Stimulated activated naive CD4-positive, alpha-beta T cell treated with Interleukin-2 at 50 U/mL for 16 hours (primary cell): ENCODE measurements at places on chromosomes 16 and 17.

DNA sequence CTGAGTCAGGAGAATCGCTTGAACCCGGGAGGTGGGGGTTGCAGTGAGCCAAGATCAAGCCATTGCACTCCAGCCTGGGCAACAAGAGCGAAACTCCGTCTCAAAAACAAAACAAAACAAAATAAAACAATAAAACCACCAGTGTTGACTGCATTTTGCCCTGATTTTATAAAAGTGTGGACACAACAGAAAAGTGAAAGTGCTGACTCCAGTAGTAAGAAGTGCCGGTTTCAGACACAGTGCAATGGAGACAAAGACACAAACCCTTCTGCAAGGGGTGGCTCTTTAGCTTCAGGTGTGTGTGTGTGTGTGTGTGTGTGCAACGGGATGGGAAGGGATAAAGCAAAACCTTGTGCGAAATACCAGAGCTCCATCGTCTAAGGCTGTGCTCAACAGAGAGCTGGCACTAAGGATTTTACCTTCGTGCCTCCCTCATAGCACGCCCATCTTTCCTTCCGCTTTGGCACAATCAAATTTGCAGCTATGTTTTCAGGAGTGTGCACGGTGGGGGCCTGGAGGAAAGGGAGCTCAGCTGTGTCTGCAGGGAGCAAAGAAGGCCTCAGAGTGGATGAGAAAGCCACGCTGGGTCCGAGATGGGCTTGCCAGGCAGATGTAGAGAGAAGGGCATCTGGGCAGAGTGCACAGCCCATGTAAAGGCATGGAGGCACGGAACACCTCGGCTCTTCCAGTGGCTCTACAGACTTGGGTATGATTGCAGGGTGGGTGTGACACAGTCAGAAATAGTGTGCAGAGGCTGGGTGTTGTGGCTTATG is 15.5 kb downstream of the MXRA7 start:
- DNase-seq: no peak

- no peak for DNase-seq
These were observed 100.2 kb downstream of the CMIP start for GRCh38 chr16:81544700-81545271.

GRCh38 chr17:49015924-49016774 is 19.0 kb downstream of the IGF2BP1 start:
- no peak for DNase-seq

DNA sequence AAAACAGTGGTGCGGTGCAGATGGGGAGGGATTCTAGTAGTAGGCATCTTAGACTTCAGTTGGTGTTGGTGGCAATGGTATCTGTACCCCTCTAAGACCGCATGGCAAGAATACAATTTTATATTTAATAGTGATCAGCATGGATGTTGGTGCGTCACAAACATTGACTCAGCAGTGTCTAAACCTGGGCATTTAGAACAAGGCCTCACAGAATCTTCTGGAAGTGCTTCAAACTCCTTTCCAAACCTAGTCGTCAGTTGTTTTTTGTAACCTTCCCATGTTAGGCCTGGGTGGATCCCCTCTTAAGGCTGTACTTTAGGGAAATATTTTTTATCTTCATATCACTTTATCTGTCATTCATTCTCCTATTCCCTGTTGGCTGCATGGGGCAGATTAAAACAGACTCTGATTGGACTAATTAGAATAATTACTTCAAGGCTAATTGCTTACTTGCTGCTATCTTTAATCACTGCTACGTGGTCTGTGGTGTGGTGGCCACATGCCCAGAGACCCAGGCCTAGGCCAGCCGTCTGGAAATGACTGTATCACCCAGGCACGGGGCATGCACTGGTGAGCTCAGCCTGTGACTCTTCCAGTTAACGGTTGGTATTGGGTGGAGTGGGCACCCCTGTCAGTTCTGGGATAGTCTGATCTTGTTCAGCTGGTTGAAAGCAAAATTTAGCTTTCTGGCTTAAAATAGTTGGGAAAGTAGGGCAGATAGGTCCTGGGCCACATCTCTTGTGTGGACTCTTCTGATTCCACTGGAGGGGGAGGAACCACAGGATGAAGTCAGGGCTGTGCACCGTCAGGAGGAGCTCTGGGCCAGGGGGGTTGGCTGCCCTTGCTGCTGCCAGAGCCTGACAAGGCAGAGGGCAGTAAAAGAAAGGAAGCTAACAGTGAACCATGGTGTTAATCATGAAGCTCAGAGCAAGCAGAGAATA is 4.5 kb downstream of the ALKBH5 start:
- no peak for DNase-seq

DNA sequence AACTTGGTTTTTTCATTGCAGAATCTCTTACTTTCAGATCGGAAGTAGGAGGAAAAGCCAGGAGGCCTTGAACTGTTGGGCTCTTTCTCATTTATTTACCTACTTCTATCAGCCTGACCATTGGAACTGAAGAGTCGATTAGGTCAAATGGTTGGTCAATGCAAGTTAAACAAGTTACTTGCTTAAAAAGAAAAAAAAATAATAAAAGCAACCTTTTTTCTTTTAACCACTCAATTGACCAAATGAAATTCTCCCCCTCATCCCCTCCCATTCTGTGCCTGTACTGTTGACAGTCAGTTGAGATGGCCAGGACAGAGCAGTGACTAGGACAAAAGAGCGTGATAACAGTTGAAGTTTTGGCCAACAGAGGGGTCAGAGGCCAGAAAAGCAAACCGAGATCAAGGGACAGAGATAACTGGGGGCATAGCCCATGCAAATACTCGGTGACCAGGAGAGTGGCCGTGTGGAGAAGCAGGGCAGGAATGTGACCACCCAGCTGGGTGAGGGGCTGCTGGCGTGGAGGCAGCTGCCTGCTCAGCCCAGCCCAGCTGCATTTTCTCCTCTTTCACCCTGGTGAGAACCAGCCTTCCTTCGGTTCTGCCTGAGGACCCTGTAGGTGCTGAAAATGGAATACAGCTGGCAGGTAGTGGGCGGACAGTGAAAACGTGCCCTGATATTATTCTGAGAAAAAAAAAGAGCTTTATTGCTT is 72.2 kb downstream of the HS3ST3B1 start:
- DNase-seq: no peak

DNA sequence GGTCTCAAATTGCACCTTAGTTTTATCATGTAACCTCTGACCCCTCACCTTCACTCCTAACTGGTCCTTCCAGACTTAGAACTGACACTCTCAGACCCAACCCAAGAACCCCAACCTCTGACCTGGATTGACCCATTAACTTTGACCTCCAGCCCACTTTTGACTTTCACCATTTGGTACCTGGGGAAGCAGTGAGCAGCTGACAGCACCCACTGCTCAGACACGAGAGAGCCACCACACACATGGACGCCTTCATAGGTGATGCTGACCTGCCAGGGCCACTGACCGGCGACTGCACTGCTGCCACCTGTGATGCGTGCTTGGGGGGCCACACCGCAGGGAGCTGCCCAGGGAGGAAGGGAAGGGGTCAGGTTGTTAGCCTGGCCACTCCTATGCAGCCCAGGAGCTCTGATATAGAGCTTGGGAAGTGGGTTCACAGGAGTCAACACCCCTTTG is 2.5 kb downstream of the PRSS8 start:
- DNase-seq: no peak

GRCh38 chr16:57574086-57574485 is 31.6 kb downstream of the ADGRG5 start:
- DNase-seq: no peak

- peak; percentile 21 for DNase-seq
These were observed 1.2 kb downstream of the CDT1 start for GRCh38 chr16:88804552-88805339.

- DNase-seq: no peak
These were observed 8.6 kb upstream of the METTL9 start for GRCh38 chr16:21590796-21591195.

GRCh38 chr17:42459801-42460281 is 1.2 kb downstream of the ATP6V0A1 start:
- no peak for DNase-seq

GRCh38 chr17:80866050-80866793 is 125.4 kb upstream of the CHMP6 start:
- peak; percentile 62 for DNase-seq

GRCh38 chr17:12918142-12918541 is 99.7 kb downstream of the ELAC2 start:
- no peak for DNase-seq

- no peak for DNase-seq
These were observed 7.8 kb downstream of the HIC1 start for GRCh38 chr17:2062571-2063183.
